ENCODE measurements at places on chromosomes 2 and 18. TPM values are rescaled to one million over a fixed set of nuclear protein-coding genes. Genes with fewer than 3 reads are reported as not detected.

GRCh38 chr18:36307513-36307912, 10.0 kb downstream of the FHOD3 start:
- H3K4me3 ChIP-seq: no peak overlapping the region
- no peaks in the 10 kb centered on the region for H3K27me3 ChIP-seq
- no peak overlapping the region for H3K27ac ChIP-seq
- DNase-seq: no peak
- H3K4me1 ChIP-seq: peaks cover 7% of the 10 kb centered on the region
- no peaks in the 10 kb centered on the region for H3K36me3 ChIP-seq

DNA sequence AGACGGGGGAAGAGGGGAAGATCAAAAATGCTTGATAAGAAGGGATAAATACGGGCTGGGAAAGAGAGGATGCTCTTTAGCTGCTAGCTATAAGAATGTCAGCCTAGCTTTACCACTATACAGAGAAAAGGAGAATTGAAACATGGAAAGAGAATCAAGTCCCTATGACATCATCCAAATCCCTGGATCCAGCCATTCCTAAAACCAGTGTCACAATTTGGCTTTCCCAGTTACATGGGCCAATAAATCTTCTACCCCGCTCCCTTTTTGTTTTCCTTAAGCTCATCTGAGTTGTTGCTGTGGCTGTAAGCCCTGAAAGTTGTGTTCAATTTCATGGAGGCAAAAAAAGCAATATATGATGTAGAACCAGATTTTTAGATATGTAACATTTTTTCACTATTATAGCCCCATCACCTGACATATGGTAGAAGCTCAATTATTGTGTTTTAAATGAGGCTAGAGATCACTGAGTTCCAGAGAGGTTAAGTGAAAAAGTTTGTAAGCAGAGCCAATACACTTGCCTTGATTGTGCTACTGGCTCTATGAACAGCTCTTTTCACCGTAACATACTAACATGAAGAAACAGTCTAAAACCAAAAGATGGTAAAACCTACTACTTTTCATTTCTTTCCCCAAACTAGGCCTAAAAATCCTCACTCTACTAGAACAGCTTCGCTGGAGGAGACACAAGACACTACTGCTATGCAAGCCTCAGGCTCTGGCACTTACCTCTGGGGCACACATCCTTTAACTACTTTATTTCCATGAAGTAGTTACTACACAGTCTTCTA, 4.3 kb downstream of the HNRNPLL start:
- DNase-seq: no peak
- H3K27ac ChIP-seq: peak overlapping the region; percentile 99
- peaks cover 63% of the 10 kb centered on the region for H3K4me1 ChIP-seq
- no peaks in the 10 kb centered on the region for H3K36me3 ChIP-seq
- peak overlapping the region; percentile 21 for H3K4me3 ChIP-seq
- no peaks in the 10 kb centered on the region for H3K27me3 ChIP-seq

DNA sequence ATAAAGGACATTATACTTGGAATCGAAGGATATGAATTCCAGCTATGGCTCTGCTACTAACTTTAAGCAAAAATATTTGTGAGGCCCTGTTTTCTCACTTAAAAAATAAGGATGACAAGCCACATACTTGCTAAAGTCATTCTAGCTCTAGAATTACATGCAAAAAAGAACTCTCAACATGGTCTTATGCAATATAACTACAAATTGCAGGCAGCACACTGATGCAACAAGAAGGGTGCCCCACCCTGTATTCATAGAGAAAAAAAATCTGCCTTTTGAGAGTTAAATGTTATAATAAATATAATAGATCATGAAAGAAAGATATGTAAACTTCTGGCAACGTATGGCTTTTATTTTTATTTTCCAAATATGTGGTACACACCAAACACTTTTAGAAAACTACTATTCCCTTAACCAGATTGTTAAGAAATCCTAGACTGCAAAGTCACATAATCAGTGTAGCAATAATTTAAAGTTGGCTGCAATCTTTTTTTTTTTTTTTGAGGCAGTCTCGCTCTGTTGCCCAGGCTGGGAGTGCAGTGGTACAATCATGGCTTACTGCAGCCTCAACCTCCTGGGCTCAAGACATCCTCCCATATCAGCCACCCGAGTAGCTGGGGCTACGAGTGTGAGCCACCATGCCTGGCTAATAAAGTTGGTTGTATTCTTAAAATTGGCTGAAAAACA, 40.2 kb upstream of the WDSUB1 start:
- H3K27me3 ChIP-seq: no peaks in the 10 kb centered on the region
- H3K27ac ChIP-seq: no peak overlapping the region
- H3K4me3 ChIP-seq: no peak overlapping the region
- peaks cover 6% of the 10 kb centered on the region for H3K36me3 ChIP-seq
- no peak for DNase-seq

- H3K4me3 ChIP-seq: no peak overlapping the region
- DNase-seq: no peak
- H3K27ac ChIP-seq: peak overlapping the region; percentile 78
- peaks cover 31% of the 10 kb centered on the region for H3K4me1 ChIP-seq
- H3K36me3 ChIP-seq: no peaks in the 10 kb centered on the region
Observed at GRCh38 chr2:43019536-43020183, 206.7 kb downstream of the ZFP36L2 start.

VAMP8 gene
- 6.7 TPM for total RNA-seq

Data from heart left ventricle (tissue), 16 donors.